ENCODE measurements at places on chromosomes 2 and 18. TPM values are rescaled to one million over a fixed set of nuclear protein-coding genes. Genes with fewer than 3 reads are reported as not detected.

- DNase-seq = no peak
These were observed 191.7 kb downstream of the PRKCE start for GRCh38 chr2:45843136-45843535.

DNA sequence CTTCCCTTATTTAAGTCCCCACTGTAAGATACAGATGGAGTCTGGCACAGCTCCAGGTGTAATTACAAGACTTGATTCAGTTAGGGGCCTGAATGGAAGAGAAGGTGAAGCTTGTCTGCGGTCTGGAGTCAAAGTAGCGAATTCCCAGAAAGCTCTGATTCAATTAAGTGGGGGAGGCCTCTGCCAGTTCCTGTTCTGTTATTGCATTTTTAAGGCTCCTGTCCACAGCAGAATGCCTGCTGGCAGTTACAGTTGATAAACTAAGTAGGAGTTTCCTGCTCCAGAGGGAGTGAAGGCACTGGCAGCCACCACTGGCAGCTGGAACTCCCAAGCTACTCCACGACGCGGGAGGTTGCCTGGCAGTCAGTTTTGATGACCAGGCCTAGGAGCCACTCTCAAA lies 181.1 kb downstream of the SOCS6 start:
- no peak for DNase-seq

DNA sequence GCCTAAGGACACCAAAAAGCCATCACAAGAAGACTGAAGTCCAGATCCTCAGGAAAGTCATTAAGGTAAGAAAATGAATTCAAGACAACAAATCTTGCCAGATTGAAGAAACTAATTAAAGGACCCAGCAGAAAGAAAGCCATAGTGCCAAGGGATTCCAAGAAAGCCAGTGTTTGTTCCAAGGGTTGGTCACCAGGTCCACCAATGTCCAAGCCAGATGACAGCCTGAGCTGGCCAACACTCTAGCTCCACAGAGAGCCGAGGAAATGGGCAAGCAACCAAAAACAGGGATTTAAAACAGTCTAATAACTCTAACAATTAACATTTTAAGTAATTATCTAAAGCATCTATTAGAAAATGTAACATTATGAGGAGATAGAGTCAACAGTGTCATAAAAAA lies 49.2 kb downstream of the DNER start:
- DNase-seq = peak; percentile 56

DNA sequence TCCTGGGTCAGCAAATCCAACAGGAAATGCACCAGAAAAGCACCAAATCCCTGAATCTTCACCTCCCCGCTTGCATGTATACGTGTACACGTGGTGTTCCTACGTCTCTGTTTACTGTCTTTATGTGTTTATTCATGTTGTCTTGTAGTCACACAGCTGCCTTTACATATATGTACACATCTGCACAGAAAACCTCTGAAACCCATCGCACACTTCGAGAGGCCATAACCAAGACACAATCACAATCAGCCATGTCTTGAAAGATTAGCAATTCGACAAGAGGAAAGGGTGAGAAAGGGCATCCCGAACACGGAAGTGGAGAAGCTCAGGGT lies 98.1 kb downstream of the PLB1 start:
- no peak for DNase-seq

GRCh38 chr2:17627434-17627833 lies 86.9 kb downstream of the VSNL1 start:
- no peak for DNase-seq

DNA sequence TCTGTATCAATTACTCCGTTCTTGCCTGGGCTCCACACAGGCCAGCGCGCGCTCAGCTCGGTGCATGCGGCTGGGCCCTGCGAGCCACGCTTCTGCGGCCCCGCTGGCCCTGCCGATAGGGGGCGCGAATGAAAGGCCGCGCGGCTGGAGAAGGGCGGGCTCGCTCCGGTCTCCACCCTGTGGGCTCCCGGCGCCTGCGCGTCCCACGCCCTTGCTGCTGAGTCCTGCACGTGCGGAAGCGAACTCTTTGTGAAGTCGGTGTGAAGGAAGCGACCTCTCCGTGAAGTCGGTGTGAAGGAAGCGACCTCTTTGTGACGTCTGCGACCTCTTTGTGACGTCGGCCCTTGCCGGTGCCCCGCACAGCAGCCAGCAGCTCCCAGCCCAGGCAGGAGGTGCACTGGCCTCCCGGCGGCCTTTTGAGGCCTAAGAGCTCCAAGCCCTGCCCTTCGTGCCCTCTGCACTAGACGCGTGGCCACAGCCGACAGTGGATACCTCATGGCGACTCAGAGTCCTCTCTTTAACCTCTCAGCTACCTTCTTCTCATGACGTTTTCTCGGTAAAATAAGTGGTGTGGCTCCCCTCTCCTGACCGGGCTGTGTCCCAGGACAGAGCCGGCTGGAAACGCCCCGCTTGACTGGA lies 391.9 kb upstream of the RAB6C start:
- DNase-seq = no peak

DNA sequence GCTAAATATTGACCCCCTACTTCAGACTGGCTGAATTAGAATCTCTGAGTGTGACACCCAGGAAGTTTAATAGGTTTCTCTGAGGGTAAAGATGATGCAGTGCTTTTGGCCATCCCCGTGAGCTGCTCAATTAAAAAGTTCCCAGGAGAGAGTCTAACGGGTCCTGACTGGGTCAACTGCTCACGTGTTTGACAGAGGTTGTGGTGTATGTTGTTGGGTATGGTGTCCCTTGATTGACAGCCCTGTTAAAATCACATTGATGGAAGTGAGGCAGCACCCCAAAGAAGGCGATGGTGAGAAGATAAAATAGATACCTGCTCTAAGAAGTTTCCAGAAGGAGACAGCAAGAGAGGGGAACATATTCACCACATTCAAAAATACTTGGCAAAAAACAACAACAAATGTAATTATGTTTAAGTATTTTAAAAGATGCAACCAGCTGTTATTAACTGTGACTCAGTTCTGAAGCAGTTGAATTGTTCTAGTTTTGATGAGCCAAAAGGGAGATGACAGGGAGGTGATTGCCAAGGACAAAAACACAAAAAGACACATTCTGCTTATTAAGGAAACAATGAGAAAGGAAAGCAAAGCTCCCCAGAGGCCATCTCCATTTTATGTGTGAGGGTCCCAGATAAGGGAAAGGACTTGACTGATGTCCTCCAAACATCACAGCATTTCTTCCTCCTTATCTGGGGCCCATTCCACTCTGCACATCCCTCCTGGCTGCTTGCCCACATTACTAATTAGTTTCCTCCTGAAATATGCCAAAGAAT lies 11.5 kb upstream of the GMCL1 start:
- no peak for DNase-seq

DNA sequence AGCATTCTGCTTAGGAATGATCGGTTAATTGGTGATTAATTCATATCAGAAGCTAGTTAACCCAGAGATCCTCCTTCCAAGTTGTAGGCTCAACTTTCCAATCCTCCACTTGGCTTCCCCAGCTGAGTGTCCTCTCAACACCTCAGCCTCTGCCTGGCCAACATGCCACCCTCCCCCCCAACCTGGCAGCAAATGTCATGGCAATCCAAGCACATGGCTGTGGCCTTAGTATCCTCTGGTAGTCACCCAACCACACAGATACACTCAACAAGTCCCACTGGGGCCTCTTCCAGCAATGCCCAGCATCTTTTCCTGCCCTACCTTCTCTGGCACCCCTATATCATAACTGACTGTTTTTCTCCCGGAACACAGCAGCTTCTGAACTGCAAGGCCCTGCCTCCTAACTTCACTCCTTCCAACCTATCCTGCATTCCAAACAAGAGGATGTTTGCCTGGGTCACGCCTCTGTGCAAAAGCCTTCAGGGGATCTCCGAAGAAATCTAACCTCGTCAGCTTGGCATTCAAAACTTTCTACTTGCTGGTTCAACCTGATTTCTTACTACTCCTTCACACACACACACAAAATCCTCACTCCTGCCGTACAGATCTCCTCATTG lies 195.0 kb downstream of the CYP26B1 start:
- DNase-seq = no peak

- no peak for DNase-seq
These were observed 142.3 kb upstream of the HAAO start for GRCh38 chr2:42934580-42935186.

DNA sequence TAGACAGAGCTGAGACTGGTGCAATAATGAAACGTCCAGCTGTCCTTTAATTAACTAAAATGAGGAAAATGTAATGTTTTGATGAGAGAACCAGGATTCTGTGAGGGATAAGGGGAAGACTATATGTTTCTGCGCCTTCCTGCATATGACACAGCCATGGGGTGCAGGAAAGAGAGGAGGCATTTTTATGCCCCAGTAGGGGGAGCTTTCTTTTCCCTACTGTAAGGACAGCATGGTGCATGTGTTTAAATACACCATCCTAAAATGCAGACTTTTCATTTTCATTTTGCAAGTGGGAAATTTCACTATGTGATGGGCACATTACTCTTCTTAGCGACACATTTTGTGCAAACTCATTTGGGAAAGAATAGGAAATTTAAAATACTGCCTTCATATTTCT lies 446.1 kb downstream of the ARHGAP15 start:
- no peak for DNase-seq

- no peak for DNase-seq
These were observed 6.8 kb downstream of the THUMPD2 start for GRCh38 chr2:39772086-39772811.

DNA sequence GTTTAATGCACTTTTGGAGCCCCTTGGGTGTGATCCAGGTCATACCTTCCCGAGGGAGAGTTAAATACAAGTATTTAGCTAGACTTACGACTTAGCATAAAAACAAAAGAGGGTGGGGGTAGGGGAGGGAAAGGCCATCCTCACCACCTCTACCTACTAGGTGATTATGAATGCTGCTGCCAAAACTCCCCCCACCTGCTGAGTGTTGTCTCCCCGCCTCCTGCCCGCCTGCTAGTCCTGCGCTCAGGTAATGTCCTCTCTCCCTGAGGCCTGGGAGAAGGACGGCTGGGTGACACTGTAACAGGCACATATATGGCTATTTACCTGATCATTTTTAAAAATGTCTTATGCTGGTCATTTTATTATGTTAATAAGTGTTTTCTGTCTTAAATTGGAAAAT lies 3.0 kb upstream of the NCKAP5 start:
- DNase-seq = no peak

DNA sequence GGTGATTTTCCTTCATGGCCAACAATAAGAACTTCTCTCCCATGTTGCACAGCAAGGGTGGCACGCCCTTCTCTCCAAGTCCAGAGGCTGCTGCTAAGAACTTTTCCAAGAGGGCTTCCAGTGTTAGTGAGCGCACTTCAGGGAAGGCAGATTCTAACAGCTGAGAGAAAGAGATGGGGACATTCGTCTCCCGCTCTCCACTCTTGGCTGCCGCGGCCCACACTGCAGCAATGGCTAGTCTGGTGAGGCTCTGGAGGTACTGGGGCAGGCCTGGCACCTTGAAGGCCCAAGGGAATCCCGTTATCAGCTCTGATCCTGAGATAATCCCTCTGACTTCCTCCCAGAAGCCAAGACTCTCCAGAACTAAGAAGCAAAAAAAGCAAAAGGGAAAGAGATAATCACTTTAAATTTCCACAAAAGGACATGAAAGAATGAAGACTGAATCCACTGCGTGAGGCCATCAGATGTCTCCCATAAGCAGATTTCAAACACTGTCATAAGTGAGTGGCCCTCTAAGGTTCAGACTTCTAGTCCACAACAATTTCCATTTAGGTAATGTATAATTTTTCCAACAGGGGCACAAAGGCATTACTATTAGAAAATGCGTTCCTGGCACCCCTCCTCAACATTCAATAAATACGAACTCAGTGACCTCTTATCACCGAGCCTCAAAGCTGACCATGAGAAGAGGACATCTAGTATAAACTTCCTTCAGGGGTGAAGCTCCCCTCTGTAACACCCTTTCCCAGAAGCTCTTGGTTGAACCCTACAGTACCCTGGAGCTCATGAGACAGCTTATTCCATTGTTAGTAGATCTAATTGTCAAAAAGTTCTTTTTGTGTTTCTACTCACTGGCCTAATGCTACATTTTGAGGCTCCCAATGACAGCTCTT lies 66.7 kb upstream of the ZFP36L2 start:
- no peak for DNase-seq

DNA sequence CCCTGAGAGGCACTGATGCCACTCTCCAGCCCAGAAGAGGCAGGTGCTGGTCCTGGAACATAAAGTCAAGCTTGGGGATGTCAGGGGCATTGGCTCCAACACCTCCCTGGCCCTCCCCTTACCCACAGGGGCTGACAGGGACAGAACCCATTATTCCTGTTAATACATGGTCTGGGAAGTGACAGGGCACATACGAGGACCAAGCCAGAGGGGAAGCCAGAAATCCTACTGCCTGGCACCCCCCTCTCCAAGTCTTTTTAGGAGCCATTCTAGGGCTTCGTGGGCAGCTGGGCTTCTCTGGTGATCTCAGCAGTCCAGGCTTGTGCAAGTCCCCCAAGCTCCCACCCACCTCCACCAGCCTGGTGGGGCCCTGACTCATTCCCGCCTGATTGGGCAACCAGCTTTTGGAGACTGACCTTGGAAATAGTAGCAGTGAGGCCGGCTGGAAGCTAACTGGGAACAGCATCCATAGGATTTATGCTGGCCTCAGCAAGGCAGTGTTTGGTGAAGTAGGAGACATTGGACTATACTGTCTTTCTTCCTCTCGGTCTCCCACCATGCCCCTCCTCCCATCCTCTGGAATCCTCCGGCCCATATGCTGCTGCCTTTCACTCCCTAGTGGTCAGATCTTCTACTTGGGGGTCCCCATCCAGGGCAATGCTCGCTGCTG lies 86.4 kb upstream of the HK2 start:
- DNase-seq = no peak

DNA sequence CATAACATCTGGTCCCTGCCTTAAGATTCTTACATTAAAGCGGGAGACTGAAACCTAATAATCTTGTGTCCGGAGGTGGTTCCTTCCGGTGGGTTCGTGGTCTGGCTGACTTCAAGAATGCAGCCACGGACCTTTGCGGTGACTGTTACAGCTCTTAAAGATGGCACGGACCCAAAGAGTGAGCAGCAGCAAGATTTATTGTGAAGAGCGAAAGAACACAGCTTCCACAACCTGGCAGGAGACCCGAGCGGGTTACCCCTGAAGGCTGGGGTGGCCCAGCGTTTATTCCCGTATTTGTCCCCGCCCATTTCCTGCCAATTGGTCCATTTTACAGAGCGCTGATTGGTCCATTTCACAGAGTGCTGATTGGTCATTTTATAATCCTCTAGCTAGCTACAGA lies 122.3 kb upstream of the SIX2 start:
- DNase-seq = no peak

DNA sequence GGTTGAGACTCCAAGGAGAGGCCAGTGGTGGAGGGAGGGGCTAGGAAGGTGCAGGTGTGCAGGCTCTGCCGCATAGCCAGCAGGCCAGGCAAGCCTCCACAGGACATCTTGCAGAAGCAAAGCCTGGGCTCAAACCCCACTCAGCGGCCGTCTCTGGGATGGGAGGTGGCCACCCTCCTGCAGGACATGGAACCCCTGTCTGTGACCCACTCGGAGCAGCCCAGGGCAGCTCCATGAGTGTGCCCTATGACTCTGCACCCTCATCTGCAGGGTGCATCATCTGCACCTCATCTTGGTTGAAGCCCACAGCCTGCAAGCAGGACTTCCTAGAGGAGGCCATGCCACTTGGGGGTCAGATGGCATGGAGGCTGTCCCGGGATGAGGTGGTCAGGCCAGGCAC lies 46.3 kb downstream of the GPC1 start:
- no peak for DNase-seq

- DNase-seq = no peak
These were observed 38.9 kb downstream of the SETBP1 start for GRCh38 chr18:44719519-44720060.

Gene SCTR
- 0.18 TPM for total RNA-seq

Gene IL36B
- not detected for total RNA-seq

Gene IL36A
- total RNA-seq = not detected

Gene CLEC4F
- total RNA-seq = not detected

Gene ERFE
- 1.7 TPM for total RNA-seq

Gene CDH19
- 0.09 TPM for total RNA-seq

Gene ITGB6
- total RNA-seq = 0.27 TPM

Gene SKOR2
- 19.9 TPM for total RNA-seq

Gene GPR155
- 13.5 TPM for total RNA-seq

All from cerebellum (tissue), 4 donors.